Stimulated activated naive CD4-positive, alpha-beta T cell (primary cell): ENCODE measurements at places on chromosomes 1 and 21.
A peak's percentile ranks its signal among the peaks of the same experiment; 100 is the strongest.

- no peak for DNase-seq
These were observed 346.6 kb upstream of the RUNX1 start for GRCh38 chr21:35395728-35396127.

DNA sequence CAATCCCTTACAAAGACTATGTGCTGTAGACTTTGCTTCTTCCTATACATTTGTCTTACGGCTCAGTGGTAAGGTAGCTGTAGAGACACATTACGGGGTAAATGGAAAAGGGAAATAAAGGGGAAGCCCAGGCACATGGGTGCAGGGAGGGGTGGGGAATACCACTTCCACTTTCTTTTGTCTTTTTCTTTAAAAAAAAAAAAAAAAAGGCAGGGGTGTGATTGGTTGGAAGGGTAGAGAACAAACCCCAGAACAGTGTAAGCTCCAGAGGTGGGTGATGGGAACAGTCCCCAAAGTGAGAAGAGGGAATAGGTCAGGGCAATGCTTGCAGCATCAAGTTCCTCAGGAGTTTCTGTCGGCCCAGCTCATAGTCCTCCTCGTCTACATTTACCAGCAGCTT is 3.9 kb downstream of the NIT1 start:
- DNase-seq: no peak

DNA sequence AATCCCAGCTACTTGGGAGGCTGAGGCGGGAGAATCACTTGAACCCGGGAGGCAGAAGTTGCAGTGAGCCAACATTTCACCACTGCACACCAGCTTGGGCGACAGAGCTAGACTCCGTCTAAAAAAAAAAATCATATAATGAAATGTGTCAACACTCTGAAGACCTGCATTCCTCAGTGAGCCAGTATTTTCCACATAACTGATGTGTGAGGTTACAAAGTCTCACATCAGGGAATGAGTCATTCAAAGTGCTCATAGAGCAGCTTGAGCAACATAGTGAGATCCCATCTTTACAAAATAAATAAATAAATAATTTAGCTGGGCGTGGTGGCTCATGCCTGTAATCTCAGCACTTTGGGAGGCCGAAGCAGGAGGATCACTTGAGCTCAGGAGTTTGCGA is 65.5 kb downstream of the CASZ1 start:
- no peak for DNase-seq

DNA sequence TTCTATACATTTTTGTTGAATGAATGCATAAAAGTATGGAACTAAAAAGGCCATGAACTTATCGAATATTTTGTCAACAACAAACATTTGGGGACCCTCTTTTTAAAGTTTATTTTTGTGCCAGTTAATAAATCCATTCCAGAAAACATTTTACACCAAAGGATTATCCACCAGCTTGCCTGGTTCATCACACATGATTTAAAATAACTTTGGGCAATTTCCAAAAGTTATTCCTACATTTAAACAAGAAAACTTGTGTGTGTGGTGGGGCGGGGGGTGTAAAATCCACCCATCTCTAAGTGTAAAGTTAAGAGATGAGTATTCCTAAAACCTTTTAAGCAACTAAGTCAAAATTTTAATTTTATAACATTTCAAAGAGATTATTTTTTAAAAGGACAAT is 224.5 kb upstream of the SNX7 start:
- no peak for DNase-seq

- DNase-seq: no peak
These were observed 214.5 kb downstream of the VAV3 start for GRCh38 chr1:107750364-107750959.

GRCh38 chr1:82226186-82226505 is 425.4 kb downstream of the ADGRL2 start:
- DNase-seq: no peak

- DNase-seq: no peak
These were observed 77.6 kb upstream of the CHRM3 start for GRCh38 chr1:239308701-239309333.

DNA sequence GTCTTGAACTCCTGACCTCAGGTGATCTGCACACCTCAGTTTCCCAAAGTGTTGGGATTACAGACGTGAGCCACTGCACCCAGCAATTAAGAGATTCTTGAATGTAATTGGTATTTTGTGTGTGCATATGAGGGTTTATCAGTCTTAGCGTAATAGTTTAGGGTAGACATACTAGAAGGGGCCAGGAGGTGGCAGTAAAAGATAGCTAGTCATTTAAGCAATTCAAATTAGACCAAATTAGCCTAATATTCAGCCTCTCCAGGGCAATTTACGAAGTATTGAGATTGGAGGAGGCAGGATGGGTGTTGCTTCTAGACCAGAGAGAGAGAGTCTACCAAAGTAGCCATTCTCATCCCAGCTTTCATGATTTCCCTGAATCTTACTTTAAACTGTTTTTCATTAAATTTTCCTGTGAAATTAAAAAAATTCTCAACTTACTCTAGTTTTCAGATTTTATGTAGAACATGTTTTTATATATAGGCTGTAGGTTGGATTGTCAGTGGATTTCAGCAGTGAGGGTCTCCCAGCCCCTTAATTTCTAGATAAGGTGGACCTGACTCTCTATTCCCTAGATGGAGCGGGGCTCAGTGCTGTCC is 119.7 kb downstream of the HHAT start:
- DNase-seq: no peak

DNA sequence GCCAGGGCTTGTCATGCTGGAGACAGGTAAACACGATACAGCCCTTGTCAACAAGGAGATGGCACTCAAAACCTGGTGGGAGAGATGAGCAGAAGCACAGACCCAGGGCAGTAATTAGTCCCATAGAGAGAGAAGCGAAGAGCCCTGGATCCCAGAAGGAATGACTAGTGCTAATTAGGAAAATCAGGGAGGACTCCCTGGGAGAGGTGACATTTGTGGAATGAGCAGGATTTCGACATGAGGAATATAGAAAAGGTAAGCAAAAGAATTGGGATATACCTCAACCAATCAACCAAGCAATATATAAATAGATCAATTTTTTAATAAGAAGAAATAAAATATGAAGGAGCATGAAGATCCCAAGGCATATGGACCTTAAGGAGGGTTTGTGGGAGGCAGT is 98.5 kb upstream of the GJB5 start:
- no peak for DNase-seq

DNA sequence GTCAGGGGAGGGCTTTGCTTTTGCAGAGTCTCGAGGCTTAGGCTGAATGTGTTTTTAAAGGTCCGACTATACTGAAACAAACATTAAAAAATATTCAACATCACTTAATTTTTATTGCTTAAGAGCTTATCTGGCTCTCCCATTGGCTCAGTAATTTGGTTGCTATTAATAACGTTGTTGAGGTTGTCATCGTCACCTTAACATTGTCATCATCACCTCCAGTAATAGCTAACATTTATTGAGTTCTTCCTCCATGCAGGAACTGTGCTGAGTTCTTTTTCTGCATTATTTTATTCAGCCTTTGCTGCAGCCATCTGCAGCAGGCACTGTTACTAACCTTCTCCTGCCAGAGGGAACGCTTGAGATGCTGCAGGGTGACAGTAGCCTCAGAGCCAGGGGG is 40.1 kb downstream of the ADARB1 start:
- no peak for DNase-seq

- DNase-seq: no peak
These were observed 7.2 kb upstream of the TSPEAR start for GRCh38 chr21:44718571-44718970.

DNA sequence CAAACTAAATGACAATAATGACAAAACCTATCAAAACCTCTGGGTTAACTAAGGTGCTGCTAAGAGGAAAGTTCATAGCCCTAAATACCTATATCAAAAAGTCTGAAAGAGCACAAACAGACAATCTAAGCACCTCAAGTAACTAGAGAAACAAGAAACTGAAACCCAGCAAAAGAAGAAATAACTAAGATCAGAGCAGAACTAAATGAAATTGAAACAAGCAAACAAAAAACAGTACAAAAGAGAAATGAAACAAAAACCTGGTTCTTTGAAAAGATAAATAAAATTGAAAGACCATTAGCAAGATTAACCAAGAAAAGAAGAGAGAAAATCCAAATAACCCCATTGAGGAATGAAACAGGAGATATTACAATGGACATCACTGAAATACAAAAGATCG is 44.8 kb upstream of the KIAA0040 start:
- no peak for DNase-seq

DNA sequence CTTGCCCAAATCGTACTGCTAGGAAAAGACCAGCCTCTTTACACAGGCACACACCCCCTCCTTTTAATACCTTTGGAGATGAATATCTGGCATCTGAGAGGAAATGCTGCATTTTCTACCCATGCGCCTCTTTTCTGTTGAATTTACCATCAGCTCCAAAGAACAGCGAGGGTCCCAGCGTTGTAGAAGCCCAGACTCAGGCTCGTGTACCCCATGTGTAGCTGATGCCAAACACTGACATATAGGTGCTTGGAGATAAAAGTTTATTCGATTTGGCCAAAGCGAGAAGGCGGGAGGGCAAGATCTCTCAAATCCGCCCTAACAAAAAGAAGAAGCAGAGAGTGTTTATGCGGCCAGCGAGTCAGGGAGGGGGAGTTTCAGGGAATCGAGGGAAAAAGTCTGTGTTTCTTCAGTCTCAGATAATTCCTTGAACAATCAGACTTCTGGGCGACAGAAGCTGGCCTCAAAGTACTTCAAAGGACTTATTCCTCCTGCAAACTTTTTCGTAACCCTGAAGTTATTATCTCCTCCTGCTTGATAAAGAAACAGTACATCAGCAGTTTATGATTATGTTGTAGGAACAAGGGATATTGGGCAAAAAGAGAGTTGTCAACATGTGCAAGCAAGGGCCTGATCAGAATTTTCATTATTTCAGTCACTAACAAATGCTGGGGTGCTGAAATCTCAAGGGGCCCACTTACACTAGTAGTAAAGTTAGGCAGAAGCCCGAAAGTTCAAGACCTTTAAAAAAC is 642 bp upstream of the CREG1 start:
- DNase-seq: no peak

GRCh38 chr21:30962013-30962412 is 76.3 kb downstream of the KRTAP19-8 start:
- no peak for DNase-seq

GRCh38 chr1:166295656-166296055 is 128.9 kb upstream of the FAM78B start:
- no peak for DNase-seq

DNA sequence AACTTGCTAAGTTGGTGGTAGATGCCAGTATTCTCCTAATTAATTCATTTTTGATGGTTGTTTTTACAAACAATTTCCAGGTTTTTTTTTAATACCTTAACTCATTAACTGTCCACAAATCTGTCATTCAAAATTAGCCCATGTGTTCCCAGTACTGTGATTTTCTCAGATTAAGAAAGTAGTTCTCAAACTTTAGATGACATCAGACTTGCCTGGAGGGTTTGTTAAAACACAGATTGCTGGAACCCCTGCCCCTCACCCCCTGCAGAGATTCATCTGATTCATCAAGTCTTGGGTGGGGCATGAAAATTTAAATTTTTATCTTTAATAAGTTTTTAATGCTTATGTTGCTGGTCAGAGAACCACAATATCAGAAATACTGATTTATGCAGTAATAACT is 130.5 kb downstream of the BACH1 start:
- no peak for DNase-seq

- no peak for DNase-seq
These were observed 153.2 kb downstream of the COQ8A start for GRCh38 chr1:227093309-227093708.

GRCh38 chr1:54950369-54951163 is 29.9 kb upstream of the TMEM61 start:
- peak; percentile 1 for DNase-seq

- no peak for DNase-seq
These were observed 458.7 kb downstream of the MATN1 start for GRCh38 chr1:30264672-30265025.

DNA sequence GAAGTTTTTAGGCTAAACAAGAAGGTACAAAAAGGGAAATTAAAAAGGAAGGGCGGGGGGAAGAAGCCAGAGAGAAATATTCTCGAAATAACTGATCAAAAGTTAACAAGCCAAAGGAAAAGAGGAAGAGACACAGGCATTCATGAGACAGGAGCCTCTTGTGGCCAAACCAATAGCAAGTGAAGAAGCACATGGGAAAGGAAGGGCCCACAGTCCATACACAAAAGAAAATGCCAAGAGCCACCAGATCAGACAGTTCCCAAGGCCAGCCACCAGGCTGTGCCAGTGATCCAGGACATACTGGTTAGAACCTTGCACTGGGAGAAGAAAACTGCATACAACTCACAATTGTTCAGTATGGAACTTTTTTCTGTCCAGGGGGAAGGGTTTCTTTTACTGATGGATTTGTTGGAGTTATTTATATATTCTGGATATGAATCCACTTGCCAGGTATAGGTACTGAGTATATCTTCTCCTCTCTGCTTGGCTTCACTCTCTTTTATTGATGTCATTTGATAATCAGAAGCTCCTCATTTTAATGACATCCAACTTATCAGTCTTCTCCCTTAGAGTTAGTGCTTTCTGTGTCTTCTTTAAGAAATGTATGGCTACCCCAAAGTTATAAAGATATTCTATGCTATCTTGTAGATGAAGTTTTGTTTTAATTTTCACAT is 76.8 kb downstream of the CD46 start:
- peak; percentile 66 for DNase-seq

- DNase-seq: peak; percentile 8
These were observed 15.9 kb downstream of the HENMT1 start for GRCh38 chr1:108644984-108645383.
